ENCODE measurements at places on chromosomes 2 and 18. TPM values are rescaled to one million over a fixed set of nuclear protein-coding genes. Genes with fewer than 3 reads are reported as not detected.

PROKR1 gene
- total RNA-seq = not detected

AGXT gene
- total RNA-seq = not detected

THSD7B gene
- not detected for total RNA-seq

SLC11A1 gene
- total RNA-seq = 0.72 TPM

KYNU gene
- not detected for total RNA-seq

DNA sequence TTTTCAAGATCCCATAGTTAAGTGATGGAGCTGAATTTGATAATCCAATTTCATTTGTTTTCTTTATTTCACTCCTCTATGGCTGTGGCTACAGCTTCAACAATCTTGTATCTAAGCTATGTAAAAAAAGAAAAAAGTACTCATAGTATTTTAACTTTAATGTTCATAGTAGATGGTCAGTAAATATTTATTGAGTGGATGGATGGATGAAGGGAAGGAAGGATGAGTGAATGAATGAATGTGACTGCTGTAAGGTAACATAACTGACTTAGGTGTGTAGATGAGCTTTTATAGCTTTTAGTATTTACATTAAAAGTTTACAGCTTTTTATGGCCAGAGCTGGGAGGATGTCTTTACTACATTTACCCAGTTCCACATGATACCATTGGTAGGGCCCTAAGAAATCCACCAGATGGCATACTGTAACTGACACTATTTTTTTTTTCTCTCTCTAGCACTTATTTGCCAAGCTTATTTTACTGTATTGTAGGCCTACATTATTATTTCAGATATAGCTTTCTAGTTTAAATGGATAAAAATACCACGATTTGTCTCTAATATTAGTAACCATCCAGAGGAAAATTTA, 13.4 kb upstream of the HRH4 start:
- no peak for DNase-seq

GRCh38 chr2:43098539-43098938, 127.9 kb downstream of the ZFP36L2 start:
- DNase-seq = no peak

- DNase-seq = no peak
Observed at GRCh38 chr2:185638771-185639170, 99.8 kb upstream of the FSIP2 start.

- DNase-seq = no peak
Observed at GRCh38 chr2:226514895-226515294, 284.7 kb downstream of the IRS1 start.

- DNase-seq = no peak
Observed at GRCh38 chr2:241490825-241491506, 17.4 kb downstream of the STK25 start.

GRCh38 chr2:110149330-110150220, 34.0 kb upstream of the MALL start:
- no peak for DNase-seq

DNA sequence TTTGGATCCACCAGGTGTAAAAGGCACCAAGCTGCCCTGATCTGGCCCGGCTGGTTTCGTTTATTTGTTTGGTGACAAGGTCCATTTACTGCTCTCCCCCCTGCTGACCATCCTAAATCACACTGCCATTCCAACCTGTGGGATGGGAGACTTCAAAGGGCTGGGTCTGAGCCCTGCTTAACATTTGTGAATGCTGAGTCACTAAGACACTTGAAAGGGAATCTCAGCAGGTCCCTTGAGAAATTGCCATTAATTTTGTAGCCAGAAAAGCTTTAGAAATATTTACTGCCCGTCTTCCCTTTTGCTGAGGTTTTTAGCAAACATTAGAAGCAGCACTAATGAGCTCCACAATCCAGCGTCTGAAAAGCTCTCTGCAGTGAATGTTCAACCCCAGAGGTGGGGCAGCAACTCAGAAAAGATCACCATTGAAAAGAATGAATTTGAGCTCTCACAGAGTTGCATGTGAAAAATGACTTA, 133.8 kb downstream of the ARL4C start:
- no peak for DNase-seq

DNA sequence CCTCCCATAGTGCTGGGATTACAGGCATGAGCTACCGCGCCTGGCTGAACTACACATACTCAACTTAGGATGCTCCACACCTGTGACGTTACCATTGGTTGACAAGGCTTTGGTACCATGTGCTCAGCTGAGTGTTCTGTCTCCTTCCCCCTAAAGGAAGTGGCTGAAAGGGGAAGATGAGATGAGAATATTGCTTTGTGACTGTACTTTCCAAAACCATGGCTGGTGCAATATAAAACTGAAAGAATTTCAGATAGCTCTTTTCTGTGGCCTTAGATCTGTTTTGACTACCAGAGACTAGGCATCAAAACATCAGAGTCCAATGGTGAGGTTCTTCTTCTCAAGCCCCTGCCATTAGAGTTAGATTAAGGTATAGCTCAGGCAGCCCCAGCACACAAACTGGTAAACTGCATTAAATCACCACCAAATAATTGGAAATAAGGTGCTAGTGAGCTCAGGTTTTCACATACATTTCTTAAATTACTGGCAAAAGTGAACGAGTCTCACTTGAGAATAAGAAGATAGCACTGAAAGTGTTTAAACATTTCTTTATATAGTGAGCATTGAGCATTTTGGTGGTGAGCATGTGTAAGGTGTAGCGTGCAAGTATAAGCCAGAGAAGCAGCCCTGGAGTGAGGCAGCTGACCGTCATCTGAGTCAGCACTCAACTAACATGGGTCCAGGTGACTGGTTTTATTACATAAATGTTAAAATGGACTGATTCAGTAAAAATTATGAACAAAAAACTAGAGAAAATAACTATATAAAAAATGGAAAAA, 113.5 kb upstream of the FZD5 start:
- no peak for DNase-seq

- DNase-seq = no peak
Observed at GRCh38 chr2:57597940-57598339, 448.7 kb upstream of the VRK2 start.

- no peak for DNase-seq
Observed at GRCh38 chr2:206820807-206821206, 55.4 kb downstream of the FASTKD2 start.

- no peak for DNase-seq
Observed at GRCh38 chr2:85675866-85676548, 8.0 kb upstream of the SFTPB start.

DNA sequence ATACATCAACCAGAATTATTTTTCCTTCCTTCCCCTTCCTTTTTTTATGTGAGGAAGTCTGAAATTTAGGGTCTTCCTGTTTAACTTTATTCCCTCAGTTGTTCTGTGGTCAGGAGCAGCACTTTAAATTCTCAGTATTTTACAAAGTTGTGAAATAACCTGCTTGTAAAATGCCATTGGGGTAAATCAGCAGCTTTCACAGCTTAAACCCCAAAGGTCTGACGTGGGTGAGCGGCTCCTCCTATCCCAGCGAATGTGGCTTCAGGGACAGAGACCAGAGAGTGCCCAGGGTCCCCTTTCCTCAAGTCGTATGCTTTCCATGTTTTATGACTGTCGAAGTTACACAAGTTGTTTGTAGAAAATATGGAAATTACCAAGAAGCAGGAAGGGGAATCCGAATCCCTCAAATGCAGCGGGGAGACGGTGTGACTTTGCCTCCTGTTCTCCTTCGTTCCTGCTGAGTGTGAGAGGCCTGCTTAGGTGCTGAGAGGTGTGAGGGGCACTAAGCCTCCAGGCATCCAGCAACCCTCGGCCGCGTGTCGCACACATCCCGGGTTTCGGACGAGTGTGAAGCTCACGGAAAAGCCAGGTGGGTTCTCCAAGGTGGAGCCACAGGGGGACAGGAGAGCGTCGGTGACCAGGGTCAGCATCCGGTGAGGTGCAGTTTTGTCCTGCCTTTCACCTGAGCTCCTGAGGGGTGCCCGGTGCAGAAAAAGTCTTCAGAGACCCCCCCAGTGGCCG, 10.8 kb upstream of the KCNG2 start:
- DNase-seq = no peak

DNA sequence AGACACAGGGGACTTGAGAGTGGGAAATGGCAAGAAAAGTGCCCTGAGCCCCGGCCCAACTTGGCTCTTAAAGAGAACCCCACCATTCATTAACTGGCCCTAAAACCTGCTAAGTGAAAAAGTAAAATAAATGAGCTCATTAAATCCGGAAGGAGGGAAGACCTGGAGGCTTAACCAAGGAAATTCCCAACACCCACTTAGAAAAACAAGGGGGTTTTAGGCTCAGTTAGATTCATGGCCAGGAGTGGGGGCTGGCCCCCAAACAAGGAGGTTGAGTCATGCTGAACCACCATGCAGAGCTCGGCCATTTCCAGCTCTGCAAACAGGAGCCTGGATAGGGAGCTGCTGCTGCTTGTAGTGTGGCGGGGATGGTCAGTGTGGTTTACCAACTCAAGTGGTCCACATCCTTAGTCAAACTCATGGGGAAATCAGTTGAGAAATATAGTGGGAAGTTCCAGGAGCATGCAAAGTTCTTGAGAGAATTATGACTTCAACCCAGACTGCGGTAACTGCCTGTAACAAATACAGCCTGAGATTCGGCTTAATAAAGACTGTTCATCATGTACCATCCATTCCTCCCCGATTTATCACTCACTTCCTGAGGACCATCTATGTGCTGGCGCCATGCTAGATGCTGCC, 39.7 kb upstream of the MRPL19 start:
- no peak for DNase-seq

GRCh38 chr2:224976629-224977525, 65.4 kb downstream of the DOCK10 start:
- no peak for DNase-seq

DNA sequence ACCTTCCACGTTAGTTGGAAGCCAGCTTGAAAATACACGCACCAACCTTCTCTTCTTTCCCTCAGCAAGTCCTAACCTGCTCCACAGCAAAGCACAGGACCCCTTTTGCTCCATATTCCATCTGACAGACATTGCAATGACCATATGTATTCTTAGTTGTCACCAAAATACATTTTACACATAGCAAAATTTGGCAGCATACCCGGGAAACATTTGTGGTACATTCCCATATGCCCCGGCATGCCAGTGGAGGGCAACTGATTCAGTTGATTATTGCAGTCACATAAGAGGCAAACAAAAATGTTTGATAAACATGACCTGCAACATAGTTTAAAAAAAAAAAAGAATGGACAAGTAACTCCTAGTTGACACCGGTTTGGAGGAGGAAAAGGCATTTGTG, 202.1 kb upstream of the UBE2E3 start:
- no peak for DNase-seq

DNA sequence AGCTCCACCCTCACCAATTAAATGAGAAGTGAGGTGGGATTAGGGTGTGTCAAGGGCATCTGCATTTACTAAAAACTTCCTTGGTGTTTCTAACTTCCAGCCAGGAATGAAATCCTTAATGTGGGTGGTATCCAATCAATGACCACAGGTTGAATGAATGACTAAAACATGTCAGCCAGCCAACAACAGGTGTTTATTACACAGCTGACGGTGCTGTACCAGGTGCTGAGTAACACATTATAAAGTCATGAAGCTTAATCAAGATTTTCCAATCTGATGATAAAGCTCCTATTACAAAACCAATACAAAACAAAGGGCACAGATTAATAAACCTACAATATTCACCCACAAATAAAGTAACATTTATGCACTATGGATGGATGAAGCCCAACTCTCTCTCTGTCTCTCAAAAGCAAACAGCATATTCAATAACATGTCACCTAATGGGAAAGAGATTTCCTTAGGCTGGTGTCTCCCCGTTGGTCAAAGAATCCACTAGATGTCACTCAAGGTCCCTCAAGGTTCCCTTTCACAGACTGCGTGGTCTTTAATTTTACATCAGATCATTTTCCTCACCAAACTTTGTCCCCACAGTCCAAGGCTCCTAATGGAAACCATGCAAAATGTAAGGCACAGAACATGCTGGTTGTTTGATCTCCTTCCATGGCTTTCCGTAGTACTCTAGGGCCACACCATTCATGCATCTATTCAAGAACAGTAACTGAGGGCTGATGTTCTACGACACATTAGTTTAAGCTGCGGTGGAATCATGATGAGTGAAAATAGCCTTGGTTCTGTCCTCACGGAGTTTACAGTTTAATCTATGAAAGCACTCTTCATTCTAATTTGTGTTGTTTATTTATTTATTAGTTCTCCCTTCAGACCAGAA, 6.4 kb upstream of the PTPN4 start:
- peak; percentile 34 for DNase-seq

GRCh38 chr2:65120990-65121693, 8.8 kb downstream of the RAB1A start:
- DNase-seq = no peak

- DNase-seq = no peak
Observed at GRCh38 chr2:56287508-56287907, 103.7 kb downstream of the CCDC85A start.

GRCh38 chr2:238502956-238503791, 76.4 kb downstream of the ASB1 start:
- no peak for DNase-seq

DNA sequence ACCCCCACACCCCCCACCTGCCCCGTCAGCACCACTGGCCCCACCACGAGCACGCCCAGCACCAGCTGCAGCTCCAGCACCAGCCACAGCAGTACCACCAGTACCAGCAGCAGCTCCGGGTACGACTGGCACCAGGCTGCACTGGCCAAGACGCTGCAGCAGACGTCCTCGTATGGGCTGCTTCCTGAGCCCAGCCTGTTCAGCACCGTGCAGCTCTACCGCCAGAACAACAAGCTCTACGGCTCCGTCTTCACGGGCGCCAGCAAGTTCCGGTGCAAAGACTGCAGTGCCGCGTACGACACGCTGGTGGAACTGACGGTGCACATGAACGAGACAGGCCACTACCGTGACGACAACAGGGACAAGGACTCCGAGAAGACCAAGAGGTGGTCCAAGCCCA, 75.3 kb downstream of the TSHZ1 start:
- no peak for DNase-seq

DNA sequence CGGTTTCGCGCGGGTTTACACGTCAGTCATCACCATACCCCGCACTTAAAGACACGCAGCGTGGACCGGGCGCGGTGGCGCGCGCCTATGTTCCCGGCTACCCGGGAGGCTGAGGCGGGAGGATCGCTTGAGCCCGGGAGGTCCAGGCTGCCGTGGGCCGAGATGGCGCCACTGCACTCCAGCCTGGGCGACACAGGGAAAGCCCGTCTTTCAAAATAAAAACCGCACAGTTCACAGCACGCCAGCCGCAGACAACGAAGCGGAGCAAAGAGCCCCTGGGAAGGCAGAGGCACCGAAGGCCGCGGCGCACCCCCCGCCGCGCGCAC, 328 bp downstream of the DTYMK start:
- no peak for DNase-seq

DNA sequence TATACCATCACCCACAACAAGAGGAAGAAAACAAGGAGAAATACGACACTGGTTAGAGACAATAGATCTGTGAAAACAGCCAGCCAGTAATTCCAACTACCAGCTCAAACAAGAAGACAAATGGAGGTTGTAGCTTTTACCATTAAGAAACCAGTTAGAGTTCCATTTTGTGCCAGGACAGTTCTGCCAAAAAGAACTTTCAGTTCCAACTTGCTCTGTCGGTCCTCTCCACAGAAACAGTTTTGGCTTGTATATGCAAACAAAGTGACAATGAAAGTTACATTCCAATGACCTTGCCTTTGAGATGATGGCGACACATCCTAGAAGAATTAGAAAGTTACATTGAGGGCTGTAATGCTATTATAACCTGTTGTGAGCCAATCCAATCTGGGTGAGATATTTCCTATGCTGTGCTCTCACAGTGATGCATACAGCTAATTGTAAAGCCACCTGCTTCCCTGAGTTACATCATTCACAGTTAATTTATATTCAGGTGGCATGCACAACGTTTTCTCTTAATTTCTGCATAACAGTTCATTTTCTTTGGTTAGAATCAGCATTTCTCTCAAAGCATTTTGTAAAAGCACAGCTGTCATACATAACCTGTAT, 1378.4 kb upstream of the PIK3C3 start:
- no peak for DNase-seq

All from CD8-positive, alpha-beta T cell (primary cell).